WTC11 (cell line): ENCODE measurements at places on chromosomes 3 and 15.

DNA sequence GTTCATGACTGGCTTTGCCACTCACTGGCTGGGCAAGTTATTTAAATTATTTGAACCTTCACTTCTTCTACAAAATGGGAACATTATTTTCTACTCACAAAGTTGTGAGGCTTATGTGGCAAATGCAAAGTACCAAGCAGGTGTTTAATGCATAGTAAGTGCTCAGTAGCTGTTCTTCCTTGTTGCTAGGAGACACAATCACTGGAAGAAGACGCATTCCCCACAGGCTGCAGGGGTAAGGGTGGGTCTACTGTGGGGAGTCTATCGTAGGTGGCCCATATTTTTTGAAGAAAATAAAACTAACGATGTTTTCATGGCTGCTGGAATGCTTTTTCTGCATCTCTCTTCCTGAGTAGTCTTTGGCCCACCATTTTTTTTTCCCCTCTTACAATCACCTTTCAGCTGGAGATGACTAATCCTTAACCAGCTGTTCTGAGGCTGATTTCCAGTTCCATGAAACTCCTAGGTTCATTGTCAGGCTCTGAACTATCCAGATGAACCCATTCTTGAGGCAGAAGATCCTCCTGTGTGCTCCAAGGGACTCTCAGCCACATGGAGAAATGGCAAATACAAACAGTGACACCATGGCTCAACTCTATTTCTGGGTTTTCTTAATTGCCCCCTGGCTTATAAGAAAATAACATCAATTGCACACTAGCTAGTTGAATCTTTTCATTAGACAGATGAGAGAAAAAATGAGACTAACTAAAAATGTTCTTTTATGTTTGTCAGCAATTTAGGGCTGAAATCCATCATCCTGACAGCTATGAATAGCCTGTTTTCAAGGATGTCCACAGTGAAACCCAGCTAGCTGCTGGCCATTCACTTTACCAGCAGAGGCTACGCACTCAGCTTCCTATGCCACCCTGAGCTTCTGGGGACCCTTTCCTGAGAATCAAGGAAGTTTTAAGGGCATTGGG, 108.3 kb upstream of the ETV5 start:
- DNase-seq, result no peak

DNA sequence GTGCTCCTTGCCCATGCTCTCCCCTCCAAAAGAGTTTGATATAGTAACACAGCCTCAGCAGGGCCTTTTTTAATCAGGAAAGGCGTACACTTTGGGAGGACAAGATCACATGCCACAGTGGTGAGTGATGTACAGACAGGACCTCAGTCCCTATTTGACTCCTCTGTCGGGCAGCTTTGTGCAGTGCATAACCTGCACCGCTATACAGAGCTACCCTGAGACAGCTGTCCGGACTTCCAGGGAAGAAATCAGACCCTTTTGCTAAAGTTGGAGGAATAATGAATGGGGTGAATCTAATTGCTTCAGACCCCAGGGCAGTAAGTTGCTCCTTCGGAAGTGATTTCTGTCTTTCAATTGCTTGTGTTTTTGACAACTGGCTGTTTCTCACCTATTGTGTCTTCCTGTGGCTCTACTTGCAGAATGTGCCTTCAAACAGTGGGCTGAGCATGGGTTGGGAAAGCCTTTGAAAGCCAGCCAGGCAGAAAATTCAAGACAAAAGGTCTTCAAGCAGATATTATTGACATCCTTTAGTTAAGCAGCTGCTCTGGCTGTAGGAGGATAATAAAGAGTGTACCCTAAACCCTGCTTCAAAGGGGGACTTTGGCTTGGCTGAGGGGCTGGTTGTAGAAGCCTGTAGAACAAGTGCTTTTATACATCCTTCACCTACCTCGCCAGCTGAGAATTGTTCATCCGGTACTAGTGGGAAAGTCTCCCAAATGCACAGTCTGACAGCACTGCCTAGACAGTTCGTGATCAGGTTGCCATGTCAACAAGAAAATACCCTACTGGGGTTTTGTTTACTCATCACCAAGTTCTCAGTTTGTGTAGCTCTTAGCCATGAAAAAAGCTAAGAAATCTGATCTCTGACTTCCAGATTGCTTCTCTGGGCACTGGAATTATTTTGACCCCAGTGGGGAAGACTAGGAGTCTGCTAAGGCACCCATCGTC, 35.1 kb downstream of the SNTN start:
- no peak for DNase-seq

GRCh38 chr3:8579096-8579495, 65.5 kb downstream of the SSUH2 start:
- no peak for DNase-seq

DNA sequence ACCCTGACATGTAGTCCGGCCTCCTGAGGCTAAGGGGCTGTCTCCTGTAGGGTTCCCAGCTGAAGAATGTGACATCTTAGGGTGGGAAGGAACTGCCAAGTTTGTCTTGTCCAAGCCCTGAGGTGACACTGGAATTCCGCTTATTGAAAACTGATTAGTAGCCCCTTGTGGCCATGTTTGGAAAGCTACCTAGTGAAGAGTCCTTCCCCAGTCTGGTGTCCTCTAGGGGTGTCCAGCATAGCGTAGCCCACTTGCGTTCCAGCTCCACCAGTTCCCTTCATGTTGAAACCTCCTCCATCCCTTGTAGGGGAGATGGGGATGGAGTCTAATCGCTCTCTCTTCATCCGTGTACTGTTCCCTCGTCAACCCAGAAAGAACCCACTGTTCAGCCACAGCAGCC, 79.5 kb downstream of the CHDH start:
- DNase-seq, result no peak

GRCh38 chr3:55426486-55426885, 60.6 kb downstream of the WNT5A start:
- DNase-seq, result no peak

GRCh38 chr3:152554980-152555379, 280.0 kb upstream of the P2RY1 start:
- no peak for DNase-seq

- no peak for DNase-seq
Observed at GRCh38 chr3:15356176-15356575, 23.8 kb upstream of the SH3BP5 start.

DNA sequence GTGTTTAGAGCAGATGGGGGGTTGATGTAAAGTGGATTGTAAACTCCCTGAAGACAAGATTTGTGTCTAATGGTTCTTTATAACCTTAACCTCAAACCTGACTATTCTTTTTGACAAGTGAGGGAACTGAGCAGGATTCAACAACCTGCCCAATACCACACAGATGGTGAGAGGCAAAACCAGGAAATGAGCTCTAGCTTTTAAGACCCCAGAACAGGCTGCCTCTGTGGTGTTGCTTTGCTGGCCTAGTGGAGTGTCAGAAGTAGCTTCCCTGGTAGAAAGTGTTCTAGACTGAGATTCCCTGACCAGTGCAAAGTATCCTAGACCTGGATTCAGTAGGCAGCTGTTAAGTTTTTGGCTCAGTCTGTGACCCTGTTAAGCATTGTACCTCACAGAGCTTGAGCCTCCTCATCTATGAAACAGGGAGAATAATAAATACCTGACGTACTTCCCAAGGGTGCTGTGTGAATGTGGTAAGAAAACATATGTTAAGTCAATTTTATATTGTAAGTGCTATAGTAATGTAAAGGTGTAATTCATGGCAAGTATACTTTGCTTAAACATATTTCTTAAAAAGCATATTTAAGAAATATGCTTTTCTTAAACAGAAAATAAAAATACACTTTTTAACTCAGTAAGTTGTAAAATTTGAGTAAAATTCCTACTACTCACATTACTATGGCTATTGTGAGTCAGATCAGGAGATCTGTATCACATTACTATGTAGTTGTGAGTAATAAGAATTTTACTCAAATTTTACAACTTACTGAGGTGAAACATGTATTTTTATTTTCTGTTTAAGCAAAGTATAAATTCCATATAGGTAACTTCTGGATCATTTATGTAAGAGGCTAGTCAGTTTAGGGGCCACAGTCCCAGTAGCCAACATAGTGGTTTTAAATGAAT, 8.8 kb downstream of the GPR87 start:
- no peak for DNase-seq

DNA sequence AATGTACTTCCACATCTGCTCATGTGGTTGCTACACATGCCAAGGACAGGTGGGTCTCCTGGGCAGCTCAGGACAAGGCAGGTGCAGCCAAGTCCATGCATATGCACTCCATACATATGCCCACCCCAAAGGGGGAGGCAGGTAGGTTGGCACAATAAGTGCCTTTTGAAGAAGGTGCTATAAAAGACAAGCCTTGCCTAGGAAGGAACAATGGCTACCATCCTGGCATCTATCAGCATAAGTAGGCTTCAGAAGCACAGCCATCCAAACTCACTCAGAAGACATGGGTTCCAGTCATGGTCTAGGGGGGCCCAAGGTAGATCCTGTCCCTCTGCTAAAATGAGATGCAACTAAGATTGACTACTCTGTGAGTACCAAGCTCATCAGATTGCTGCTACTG, 34.6 kb downstream of the NBEAL2 start:
- DNase-seq, result no peak

DNA sequence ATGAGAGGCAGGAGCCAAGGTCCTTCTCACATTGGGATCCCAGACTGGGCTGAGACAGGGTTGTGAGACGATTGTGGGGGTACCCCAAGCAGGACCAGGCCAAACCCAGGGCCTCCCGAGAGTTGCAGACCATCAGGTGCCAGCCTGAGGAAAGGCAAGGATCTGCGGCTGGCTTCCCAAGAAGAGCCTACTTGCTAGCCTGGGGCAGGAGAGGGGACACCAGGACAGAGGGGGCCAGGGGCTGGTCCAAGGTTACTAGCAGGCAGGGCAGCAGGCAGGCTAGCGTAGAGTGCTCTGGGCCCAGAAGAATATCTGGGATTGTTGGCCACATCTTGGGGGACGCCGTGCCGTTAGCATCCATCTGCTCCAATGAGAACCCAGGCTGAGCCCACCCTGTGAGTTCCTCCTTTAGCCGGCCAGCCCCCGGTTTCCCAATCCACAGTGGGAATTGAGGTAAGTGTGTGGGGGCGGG, 546 bp downstream of the CISH start:
- DNase-seq, result no peak

- DNase-seq, result no peak
Observed at GRCh38 chr3:5929027-5929426, 741.5 kb downstream of the EDEM1 start.

DNA sequence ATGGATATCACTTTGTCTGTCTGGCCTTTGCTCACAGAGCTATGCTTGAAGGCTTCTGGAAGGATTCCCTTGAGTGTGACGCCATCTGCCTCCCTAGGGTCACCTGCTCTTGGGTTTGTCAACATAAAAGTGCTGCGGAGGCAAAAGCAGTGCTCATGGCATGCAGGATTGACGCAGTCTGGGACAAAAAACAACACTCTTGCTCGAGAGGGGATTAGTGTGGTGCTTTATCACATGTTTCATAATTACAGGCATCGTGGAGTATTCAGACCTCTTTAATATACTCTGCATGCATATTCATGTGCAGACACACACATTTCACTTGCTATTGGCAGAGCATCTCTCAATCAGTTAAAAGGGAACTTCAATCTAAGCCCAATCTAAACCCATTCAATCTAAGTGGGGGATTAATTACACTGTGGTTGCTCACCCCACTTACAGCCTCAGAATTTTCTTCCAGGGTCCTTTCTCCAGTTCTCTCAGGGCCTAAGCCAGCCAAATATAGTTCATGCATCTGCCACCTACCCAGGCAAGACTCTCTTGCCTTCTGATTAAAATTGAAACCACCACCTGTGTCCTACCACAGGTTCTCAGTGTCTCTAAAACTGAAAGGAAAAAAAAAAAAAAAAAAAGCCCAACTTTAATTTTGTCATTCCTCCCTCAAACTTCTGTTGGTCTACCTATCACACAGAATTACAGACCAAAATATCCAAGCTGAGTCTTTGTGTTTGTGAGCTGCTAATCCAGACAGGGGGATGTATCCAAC, 75.6 kb downstream of the BFSP2 start:
- DNase-seq, result no peak

- no peak for DNase-seq
Observed at GRCh38 chr15:56920367-56920627, 1.9 kb downstream of the TCF12 start.

DNA sequence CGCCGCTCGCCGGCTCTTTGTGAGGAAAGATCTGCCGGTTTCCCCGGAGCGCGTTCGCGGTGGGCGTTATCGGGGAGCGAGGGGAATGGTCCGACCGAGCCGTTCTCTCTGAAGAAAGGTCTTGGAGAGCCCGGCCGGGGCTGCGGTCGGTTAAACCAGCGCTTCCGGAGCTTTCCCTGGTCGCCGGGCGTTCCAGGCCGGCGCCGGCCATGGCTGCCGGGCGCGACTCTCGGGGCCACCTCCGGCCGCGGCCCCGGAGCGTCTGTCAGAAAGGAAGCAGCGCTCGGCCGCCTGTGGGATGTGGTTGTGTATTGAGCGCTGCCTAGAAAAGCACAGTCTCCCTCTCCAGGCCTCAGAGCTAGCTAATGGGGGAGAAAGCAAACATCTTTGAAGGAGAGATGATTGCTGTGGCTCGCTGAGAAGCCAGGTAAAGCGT, 731 bp downstream of the FYTTD1 start:
- DNase-seq, result peak; percentile 51

DNA sequence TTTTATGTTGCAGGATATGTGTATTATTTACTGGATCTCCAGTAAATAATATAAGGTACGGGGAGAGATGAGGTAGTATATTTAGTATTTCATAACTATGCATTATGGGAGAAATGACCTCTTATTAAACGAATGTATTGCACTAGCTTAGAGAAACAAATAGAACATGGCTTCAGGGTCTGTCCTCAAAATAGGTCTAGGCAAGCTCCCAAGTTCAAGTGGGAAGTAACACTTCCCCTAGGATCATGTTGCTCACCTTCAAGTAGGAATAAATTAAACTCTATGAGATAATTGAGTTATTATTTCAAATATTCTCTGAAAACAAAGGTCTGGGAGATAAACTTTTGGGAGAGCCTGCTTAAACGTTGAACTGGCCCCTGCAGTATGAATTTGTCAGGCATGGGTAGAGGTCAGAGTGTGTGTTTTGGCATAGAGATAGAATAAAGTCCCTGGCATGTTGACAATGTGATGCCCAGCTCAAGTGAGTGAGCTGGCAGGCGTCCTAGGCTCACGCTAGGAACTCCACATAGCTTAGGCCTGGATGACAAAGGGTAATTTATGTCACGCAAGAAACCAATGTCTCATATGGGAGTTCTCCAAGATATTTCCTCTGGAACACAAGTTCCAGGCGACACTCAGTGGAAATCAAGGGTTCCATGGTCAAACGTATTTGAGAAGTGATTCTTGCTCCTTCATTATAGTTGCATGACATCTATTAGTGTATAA, 236.8 kb downstream of the CACNA2D3 start:
- no peak for DNase-seq

- no peak for DNase-seq
Observed at GRCh38 chr3:5115506-5116162, 6.5 kb upstream of the ARL8B start.

- no peak for DNase-seq
Observed at GRCh38 chr3:52650439-52650838, 35.3 kb downstream of the PBRM1 start.

- no peak for DNase-seq
Observed at GRCh38 chr3:13099707-13100106, 26.5 kb upstream of the IQSEC1 start.

DNA sequence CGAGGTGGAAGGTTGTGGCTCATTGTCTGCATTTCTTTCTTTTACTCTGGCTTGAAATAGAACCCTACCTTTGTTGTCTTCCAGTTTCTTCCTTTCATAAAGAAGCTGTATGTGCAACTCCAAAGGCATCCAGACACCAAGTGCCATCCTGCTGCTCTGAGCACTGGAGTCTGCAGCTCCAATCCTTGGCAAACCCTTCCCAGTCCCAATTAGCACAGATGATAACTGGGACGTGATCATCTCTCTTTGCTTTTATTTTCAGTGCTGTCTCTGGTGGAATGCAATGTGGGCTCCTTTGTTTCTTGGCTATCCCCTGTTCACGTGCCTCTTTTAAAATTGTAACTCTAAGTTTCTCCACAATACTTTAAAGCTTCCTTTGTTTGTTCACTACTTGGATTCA, 140.9 kb downstream of the AQP9 start:
- no peak for DNase-seq
